Daoy (cell line): ENCODE measurements at places on chromosomes 16 and 17. TPM values are rescaled to one million over a fixed set of nuclear protein-coding genes. Genes with fewer than 3 reads are reported as not detected.

Gene GAS2L2
- total RNA-seq, result not detected in 2 replicates

Gene CCR7
- not detected in 2 replicates for total RNA-seq

Gene CDK3
- total RNA-seq, result 1.3 and 1.5 TPM in 2 replicates

Gene TSNAXIP1
- 0.11 and 1.1 TPM in 2 replicates for total RNA-seq

Gene SRL
- total RNA-seq, result not detected in 2 replicates

Gene CIBAR2
- total RNA-seq, result not detected in 2 replicates
